ENCODE measurements at places on chromosomes 12 and 14.

- no peak for DNase-seq
These were observed 331 bp downstream of the NCKAP1L start for GRCh38 chr12:54497883-54498282.

DNA sequence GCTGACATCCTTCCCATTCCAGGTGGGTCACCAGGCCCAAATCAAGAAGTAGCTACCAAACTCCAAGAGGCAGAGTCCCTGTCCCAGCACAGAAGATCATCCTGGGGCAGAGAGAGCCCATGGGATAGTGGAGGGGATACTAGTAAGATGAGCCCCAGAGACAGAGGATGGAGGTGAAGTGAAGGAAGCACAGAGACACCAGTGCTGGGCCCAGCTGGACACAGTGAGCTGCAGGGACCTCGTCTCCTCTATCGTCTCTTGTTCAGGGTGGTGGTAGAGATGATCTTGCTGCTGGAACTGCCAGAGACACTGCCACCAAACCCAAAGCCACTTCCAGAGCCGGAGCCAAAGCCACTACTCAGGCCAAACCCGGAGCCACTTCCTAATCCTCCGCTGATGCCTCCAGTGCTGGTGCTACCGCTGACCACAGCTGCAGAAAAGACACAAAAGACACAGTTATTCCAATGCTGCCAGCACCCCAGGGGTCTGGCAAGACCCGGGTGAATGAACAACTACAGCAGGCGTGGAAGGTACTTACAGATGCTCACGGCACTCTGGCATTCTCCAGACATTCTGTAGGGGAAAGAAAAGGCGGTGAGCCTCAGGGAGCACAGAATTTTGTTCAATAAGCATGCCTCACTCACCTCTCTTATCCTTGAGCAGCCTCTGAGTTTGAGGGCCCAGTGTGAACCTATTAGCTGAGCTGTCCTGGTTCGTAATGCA, 6.9 kb downstream of the KRT4 start:
- no peak for DNase-seq

DNA sequence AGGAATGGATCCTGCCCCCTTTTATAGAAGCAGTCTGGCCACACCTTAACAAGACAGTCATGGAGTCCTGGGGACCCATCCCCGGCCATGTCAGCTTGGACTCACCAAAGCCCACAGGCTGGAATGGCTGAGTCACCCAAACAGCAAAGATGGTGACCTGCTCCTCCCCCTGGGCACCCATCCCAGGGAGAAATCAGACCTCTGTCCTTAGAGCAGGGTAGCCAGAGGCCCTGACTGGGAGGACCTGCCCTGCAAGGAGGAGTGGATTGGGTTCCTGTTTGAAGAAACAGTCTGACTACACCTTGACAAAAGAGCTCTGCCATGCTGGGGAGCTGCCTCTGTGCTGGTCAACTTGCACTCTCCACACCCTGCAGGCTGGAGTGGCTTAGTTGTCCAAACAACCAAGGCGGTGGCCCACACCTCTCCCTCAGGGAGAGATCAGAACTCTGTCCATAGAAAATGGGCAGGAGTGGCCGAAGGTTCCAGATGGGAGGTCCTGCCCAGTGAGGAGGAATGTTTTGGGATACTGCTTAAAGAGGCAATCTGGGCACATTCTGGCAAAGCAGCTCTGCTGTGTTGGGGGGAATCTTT, 16.6 kb downstream of the MGP start:
- no peak for DNase-seq

GRCh38 chr12:2168808-2169207, 116.0 kb downstream of the CACNA1C start:
- peak; percentile 41 for DNase-seq

DNA sequence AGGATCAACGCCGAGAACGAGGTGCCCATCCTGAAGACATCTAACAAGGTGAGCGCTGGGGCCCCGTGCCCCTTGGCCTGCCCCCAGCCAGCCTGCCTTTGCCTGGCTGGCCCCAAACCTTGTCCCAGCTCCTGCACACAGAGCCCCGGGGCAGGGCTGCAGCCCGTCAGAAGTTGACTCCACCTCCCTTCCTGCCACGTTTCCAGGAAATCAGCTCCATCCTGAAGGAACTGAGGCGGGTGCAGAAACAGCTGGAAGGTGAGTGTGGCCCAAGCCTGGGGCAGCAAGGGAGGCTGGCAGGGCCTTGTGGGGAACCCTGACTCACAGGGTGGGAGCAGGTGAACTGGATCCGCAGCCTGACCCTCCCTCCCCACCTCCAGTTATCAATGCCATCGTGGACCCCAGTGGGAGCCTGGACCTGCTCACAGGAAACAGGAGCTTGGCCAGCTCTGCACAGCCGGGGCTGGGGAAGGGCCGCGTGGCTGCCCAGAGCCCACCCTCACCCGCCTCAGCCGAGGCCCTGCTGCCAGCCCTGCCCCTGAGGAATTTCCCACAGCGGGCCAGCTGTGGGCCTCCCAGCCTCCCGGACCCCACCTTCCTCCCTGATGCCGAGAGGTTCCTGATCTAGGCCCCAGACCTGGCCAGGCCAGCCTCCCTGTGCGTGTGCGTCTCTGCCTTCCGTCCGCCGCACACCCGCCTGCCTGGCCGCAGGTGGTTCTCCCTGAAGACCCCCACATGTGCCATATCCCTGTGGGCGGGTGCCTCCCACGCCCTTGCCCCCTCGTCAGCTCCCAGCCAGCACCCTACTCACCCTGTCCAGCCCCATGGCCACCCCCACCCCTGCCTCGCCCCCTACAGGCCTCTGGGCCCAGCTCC, 29.5 kb downstream of the CEP170B start:
- DNase-seq: no peak

- peak; percentile 64 for DNase-seq
These were observed 7.7 kb downstream of the TNFAIP2 start for GRCh38 chr14:103130965-103131364.

- no peak for DNase-seq
These were observed at the start of gene ANG for GRCh38 chr14:20688167-20688839. Gene ANG, plus strand, starts transcription at chr14:20688764. Its CDS starts 4,801 bp downstream, at chr14:20693565.

- no peak for DNase-seq
These were observed 5.5 kb downstream of the LRCOL1 start for GRCh38 chr12:132604668-132605441.

- no peak for DNase-seq
These were observed 8.3 kb upstream of the RNASE4 start for GRCh38 chr14:20676072-20676471.

- peak; percentile 59 for DNase-seq
These were observed 72.3 kb downstream of the SRGAP1 start for GRCh38 chr12:63916561-63917476.

GRCh38 chr12:83848702-83849101, 1063.9 kb downstream of the SLC6A15 start:
- no peak for DNase-seq

DNA sequence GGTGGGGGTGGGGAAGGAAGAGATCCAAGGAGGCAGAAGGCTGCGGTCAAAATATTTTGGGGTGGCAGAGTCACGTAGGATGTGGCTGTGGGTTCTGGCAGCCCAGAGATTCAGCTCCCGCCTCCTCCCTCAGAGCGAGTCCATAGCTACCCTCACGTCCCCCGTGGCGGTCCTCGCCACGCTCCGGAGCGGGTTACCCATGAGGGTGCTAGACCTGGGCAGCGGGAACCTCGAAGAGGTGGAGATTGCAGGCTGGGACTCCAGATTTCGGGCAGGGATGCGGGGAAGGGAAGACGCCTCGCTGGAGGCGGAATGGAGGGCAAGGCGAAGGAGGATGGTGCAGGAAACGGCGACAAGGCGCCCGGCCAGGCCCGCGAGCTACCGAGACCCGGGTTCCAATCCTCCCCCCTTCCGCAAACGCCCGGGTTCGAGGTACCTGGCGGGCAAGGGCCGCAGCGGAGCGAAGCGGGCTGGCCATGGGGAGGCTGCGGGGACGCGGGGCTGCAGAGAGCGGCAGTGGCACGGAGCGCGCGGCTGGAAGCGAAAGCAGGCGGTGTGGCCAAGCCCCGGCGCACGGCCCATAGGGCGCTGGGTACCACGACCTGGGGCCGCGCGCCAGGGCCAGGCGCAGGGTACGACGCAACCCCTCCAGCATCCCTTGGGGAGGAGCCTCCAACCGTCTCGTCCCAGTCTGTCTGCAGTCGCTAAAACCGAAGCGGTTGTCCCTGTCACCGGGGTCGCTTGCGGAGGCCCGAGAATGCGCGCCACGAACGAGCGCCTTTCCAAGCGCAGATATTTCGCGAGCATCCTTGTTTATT, 46.2 kb downstream of the BCAT1 start:
- peak; percentile 67 for DNase-seq

GRCh38 chr14:78725086-78725485, 554.9 kb downstream of the NRXN3 start:
- DNase-seq: no peak

- no peak for DNase-seq
These were observed 1.7 kb upstream of the NRIP2 start for GRCh38 chr12:2836574-2836973.

DNA sequence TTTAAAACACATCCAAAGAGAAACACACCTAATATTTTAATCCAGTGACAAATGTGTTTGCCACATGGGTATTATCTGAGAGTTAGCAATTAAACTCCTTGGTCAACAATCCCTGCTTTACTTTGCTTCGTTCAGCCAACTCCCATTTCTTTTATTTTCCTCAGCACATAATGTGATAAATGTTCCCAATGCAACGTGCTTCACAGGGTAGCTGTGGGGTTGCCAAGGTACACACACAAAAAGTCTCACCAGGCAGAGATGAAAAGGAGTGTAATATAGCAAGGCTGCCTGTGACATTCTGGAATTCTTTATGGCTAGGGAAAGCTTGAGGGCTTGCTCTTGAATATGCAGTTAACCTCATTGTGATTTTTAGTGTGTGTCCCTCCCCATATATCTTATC, 208.0 kb upstream of the DIO2 start:
- no peak for DNase-seq

DNA sequence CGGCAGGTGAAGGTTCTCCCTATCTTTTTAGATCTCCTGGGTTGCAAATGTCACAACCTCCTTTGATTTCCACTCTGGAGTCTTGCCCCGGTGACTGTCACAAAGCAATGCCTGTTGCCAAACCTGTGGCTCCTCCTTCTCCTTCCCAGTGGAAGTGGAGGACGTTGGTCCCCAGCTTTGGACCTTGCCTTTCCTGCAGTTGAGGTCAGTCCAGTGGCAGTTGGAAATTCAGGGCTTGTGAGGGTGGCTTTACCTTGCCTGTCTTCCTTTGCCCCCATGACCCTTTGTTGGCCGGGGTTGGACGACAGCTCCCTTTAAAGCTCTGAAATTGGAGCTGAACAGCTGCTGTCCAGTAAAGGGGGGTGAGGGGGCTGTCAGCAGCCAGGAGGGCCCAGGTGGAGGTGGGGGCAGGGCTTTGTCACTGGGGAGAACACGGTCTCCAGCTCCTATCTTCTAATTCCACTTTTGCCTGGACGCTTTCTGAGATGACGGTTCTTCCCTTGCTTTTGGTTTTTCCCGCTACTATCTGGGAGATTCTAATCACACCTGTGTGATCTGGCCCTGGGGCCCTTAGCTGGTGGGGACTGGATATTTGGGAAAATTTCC, 4.1 kb downstream of the TEAD4 start:
- DNase-seq: no peak

Data from fibroblast of skin of right biceps (primary cell).